ENCODE measurements at places on chromosomes 1 and 21. TPM values are rescaled to one million over a fixed set of nuclear protein-coding genes. Genes with fewer than 3 reads are reported as not detected.

GRCh38 chr1:171622152-171622462 lies at the start of gene MYOCOS:
Gene MYOCOS (plus strand): TSS chr1:171622243. CDS start chr1:171623884, 1,641 bp downstream.
- no peak for DNase-seq

- no peak for DNase-seq
Observed at GRCh38 chr1:181429462-181429861, 53.9 kb upstream of the CACNA1E start.

The P3R3URF gene
- total RNA-seq: not detected

DNA sequence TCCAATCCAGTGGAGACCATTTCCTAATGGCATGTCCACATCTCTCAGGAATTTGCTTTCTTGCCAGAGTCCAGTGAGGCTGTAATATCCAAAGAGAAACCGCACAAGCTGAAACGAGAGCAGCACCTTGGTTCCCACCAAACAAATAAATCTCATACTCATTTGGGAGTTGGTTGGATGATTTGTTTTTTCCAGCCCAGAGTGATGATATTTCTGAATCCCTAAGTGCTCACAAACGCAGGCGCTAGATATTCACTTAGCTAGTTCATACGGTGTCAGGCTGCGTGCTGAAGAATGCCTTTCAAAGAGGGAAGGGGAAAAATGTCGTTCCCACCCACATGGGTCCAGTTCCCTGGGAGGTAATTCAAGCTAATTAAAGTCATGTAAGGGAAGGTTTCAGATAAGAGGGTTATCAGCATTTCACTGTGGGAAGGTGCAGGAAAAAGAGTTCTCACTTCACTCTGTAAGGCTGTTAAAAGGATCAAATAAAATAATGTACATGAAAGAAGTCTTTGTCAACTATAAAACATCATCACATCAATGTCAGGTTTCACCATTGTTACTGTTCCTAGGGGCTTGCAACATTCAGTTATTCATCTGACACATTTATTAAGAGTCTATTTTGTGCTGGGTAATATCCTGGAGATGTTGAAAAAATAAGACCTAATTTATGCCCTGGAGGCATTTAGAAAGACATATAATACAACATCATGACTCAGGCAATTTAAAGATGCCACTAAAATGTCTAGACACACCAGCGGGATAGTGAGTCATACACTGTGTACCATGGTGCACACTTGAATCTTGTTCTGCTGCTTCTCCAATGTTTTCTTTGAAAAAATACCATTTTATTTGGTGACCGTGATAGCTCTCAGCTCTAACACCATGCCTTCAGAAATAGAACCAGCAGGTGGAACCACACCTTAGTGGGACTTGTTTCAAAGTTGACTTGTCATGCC lies 19.3 kb downstream of the DPT start:
- no peak for DNase-seq

- no peak for DNase-seq
Observed at GRCh38 chr1:228882041-228882770, 146.9 kb downstream of the RHOU start.

DNA sequence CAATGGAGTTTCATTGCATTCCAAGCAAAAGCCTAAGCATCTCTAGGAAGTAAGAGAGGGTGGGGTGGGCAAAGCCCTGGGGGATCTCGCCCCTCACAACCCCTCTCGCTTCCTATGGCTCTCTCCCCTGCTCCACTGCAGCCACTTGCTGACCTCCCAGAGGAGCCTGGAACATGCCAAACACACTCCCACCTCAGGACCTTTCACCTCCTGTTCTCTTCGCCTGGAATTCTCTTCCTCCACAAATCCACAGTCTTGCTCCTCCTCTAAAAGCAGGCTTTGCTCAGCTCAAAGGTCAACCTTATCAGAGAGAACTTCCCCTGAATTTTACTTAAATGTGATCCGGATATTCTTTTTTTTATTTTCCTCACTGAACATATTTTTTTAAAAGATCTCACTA lies 20.9 kb upstream of the SRRM1 start:
- DNase-seq: no peak

DNA sequence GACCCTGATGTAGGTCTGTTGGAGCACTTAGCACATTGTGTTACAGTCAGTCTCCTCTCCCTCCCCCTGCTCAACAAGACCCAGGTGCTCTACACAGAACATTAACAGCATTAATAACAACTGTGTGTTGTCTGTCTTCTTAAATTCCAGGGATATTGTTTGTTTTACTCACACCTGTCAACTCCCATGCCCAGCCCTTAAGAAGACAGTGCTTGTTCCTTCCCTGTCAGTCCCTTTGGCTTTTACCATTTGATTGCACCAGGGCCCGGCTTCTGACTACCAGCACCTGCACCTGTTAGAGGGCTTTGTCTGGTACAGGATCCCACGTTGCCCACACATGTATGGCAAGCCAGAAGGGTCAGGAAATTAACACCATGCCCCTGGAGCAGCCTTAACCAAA lies 11.7 kb downstream of the RIMKLA start:
- DNase-seq: no peak

DNA sequence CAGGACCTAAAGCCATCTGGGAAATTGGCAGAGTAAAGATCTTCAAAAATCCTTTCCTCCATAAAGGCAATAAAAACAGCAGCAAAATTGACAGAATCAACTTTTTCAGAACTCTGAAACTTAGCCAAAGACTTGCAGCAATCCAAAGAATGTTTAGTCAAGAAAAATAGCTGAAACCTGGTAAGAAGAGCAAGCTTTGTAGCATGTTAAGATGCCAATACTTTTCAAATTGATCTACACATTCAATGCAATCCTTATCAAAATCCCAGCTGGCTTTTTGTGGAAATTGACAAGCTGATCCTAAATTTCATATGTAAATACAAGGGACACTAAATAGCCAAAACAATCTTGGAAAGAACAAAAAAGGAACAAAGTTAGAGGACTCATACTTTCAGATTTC lies 23.8 kb upstream of the FAM163A start:
- no peak for DNase-seq

Measured in Peyer's patch (tissue), 4 donors.